ENCODE measurements at places on chromosomes 2 and 18.
A peak's percentile ranks its signal among the peaks of the same experiment; 100 is the strongest.

- no peak for DNase-seq
Measured at GRCh38 chr2:105085525-105085924, 47.7 kb downstream of the MRPS9 start.

DNA sequence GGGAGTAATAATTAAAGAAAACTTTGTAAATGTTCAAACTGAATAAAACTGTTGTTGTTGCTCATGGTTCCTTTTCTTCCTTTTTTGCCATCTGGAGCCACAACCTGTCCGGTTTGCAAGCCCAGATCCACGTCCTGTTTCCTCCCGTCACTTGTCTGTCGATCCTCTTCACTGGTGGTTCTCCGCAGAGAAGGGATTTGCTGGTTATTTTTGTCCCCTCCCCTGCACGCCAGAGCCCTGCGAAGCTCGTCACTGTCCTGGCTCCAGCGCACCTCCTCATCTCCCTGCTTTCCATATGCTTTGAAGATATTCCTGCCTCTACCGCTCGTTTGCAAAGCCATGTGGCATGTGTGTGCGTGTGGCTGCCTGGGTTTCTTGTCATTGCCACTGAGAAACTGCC is 461.4 kb downstream of the RNF144A start:
- no peak for DNase-seq

DNA sequence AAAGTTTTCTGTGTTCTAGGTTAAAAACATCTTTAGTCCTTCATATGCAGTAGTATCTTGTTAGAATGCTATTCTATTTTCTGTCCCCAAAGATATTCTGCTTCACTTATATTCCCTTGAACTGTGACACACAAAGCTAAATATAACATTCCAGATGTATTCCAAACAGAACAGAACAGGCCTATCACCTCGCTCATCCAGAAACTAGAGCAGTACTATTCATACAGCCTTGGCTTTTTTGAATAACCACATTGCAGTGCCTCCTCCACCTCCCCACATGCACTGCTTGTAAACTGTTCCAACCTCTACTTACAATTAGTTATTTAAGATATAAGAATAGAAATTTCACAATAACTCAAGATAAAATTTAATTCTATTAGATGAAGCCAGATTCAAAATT is 196.8 kb downstream of the EXOC6B start:
- DNase-seq = no peak

DNA sequence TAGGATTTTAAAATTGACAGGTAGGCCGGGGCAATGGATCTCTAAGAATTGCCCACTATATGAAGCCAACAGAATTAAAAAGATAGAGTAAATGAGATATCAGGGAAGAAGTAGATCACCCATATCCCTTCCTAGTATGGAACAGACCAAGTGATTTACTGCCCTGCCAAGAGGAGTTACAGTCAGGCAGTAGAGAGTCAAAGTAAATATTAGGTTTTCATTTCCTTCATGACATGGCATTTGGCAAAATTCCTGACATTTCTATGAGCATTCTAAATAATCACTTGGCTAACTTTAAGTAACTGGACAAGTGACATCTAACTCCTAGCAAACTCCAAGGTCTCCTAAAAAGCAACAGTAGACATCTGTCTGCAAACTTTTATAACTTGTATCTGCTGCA is 33.5 kb downstream of the GALNT5 start:
- no peak for DNase-seq

GRCh38 chr2:58870704-58871103 is 629.6 kb upstream of the FANCL start:
- peak; percentile 43 for DNase-seq

DNA sequence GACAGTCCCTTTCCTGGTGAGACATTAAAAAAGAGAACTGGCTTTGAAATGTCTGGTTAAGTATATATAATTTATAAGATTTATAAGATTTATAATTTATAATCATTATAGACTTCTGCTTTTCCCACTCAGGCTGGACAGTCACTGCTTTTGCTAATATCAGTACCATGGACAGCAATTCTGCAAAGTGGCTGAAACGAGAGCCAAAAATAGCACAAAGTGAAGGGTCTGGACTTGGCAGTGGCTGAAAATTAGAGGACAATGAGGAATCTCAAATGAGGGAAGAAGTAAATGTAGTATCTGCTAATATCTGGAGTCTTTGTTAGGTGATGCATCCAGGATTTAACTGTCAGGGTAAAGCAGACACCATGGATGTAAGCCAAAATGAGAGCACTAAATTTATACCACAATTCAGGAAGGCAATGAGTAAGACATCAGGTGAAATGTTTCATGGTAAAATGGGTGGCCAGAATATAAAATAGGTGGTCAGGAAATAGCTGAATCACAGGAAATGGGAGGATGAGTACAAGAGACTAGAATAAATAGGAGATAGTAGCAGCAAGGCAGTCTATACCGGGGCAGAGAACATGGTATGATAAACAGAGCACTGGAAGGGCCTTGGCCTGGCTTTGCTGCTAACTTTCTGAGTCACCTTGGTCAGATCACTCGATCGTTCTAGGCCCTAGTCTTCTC is 39.6 kb upstream of the BOD1L2 start:
- DNase-seq = peak; percentile 14

DNA sequence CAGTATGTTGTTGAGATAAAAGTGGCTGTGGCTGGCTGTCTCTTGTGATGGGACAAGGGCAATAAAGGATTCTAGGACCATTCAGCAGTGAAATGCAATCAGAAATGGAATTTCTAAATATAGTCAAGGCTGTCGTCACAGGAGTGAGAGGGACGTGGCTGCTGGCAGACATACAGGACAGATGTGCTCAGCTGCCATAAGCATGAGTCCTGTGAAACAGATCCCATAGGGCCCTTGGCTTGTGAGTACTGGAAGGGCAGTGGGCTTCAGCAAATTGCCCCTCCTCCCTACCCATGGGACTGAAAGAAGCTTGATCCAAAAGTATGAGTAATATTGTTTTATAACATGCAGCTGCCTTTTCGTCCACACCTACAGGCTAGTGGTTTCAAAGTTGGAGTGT is 4.2 kb upstream of the CNNM3 start:
- no peak for DNase-seq

GRCh38 chr18:36031407-36031806 is 36.0 kb downstream of the RPRD1A start:
- DNase-seq = no peak

DNA sequence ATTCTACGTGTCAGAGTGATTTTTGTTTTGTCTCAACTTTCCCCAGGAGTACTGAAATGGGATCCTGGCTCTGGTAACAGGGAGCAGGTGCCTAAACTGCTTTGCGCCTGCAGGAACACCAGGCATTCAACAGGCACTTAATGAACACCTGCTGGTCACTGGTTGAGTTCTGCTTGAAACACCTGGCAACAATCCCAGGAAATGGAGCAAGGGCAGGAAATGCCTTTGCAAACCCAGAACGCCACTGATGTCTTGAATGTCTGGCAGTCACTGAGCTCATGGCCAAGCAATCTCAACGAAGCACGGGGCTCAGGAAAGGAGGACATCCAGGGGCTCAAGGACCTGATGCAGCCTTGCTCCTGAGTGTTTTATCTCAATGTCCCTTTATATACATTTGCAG is 360.0 kb upstream of the RAB6C start:
- DNase-seq = no peak

- DNase-seq = peak; percentile 48
Measured at GRCh38 chr2:132953771-132954170, 283.8 kb upstream of the LYPD1 start.

DNA sequence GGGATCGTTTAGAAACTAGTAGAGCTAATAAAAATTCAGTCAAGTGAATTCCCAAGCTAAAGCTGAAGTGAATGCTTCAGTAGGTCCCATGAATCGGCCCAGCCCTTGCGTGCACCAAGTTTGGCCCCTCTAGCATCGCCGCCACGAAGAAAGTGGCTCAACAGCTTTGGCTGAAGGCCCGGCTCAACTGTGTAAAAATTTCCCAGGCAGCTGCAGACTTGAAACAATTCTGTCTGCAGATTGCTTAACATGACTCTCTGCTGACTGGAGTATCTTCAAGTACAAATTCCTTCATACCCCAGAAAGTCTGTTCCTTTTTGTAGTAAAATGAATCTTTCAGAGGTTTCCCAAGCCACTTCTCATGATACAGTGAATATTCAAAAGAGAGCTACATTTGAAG is 32.7 kb downstream of the ALMS1 start:
- DNase-seq = no peak

DNA sequence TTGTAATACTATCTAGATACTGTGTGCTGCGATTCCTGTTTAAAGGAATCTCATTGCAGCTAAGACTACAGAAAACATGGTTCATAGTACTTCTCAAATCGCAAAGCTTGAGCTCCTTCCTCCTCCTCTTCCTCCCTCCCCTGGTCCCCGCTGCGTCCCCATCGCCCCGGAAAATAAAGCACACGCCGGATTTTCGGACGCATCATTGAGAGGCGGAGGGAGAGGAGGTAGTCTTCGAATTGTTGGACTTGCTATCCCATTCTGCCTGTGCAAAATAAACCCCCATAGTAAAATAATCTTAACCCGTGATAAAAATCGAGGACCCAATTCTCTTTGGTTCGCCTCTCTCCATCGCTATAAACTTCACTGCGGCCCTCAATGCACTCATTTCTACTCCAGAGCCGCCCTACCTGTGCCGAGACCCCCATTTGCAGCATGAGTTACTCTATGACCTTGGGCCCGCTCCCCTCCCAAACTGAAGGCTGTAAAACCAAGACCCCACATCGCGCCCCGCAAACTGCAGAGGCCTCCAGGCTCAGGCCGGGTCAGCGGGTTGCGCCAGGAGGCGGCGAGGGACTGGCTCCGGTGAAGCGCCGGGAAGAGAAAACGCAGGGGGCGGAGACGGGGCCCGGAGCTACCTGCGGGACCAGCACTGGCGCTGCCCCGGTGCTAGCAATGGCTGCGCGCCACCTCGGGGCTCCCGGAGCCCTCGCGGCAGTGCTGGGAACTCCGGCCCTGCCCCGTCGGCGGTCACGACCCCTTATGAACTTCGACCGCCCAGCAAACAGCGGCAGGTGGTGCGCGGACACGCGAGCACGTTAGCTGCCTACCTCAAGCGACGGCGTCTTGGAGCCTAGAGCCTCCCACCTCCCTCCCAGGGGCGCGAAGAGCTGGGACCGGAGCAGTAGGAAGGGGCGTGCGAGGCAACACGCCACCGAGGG is 649 bp downstream of the ESCO1 start:
- DNase-seq = peak; percentile 86

DNA sequence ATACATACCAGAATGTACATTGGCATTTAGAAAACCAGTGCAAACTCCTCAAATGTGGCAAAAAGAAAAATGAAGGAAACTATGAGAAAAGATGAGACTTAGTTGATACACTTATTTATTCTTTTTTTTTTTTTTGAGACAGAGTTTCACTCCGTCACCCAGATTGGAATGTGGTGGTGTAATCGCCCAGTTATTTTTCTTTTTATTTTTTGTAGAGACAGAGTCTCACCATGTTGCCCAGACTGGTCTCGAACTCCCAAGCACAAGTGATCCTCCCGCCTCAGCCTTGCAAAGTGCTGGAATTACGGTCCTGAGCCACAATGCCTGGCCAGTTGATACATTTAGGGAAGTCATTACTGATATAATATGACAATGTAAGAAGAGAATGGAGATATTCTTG is 274.2 kb upstream of the LRATD1 start:
- no peak for DNase-seq

- no peak for DNase-seq
Measured at GRCh38 chr18:75220551-75221355, 10.2 kb downstream of the TSHZ1 start.

DNA sequence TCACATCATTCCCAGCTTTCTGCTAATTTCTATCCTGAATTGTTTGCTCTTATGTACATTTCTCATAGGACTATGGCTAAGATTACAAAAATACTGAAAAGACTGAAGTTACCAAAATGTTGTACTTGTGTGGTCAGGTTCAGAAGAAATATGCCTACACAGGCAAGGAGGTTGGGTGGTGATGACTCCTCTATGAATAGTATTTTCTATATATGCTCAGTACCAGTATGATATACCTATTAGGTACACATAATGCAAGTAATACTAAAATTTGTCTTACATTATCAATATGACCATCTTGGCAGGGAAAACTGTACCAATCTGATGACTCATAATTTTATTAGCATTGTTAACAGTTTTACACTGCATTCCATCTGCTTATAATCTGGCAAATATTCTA is 12.2 kb upstream of the ORC2 start:
- DNase-seq = no peak

- DNase-seq = no peak
Measured at GRCh38 chr18:58239879-58240278, 195.9 kb downstream of the NEDD4L start.

GRCh38 chr18:9643549-9643948 is 29.2 kb upstream of the PPP4R1 start:
- DNase-seq = no peak

GRCh38 chr2:175111200-175111657 is 56.8 kb downstream of the ATF2 start:
- peak; percentile 70 for DNase-seq

- peak; percentile 46 for DNase-seq
Measured at GRCh38 chr2:195318440-195319111, 338.4 kb upstream of the SLC39A10 start.

GRCh38 chr2:231927566-231927890 is 1.3 kb upstream of the NPPC start:
- no peak for DNase-seq

- no peak for DNase-seq
Measured at GRCh38 chr18:74529378-74529777, 4.9 kb upstream of the CNDP1 start.

DNA sequence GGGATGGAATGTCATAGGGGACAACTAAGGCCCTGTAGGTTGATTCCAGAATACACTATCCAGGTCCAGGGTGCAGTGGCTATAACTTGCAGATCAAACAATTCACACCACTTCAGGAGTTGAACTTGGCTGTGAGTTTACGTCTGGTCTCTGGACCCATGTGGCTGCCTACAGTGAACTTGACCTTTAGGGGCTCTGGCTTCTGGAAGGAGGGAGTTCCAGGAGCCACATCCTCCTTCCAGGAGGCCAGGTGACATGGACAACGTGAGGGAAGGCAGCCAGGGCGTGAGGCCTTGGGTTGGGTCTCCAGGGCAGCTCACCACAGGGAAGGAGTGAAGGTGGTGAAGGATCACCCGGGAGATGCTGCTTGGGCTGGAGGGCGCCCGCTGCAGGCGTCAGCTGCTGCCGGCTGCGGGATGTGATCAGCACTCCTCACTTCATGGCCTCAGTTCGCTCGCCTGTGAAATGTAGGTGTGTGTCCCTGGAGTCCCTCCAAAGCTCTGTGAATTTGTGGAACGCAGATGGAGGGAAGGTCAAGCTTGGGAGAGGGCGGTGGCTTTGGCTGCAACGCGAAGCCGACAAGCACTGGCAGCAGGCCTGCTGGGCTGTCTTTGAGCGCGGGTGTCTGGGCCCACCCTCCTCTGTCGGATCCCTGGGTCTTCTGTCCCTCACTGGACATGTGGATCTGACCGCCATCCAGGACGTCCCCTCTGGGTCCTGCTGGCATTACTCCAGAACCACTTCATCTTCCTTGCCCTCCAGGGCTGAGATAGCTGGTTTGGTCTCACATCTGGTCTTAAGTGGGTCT is 146.5 kb downstream of the GLI2 start:
- no peak for DNase-seq
